Activated naive CD8-positive, alpha-beta T cell treated with anti-CD3 and anti-CD28 coated beads for 36 hours (primary cell): ENCODE measurements at places on chromosomes 3 and 15.

GRCh38 chr3:47009225-47010110 is 30.0 kb downstream of the NBEAL2 start:
- DNase-seq: peak; percentile 93

DNA sequence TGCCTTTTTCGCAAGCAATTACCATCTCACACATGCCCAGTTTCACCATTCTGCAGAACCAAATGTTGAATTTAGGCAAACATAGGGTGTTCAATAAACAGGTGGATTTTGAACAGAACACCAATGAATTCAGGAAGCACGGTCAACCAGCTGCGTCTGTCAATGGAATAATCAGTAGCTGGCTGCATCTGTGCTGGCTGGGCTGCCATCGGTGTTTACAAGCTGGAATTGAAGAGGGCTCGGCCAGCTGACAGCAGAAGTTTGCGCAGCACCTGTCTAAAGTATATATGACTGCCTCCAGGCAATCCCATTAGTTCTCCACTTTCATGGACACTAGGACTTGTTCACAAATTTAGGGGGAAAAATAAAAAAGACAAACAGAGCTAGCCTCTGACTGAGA is 996.4 kb upstream of the CFAP20DC start:
- no peak for DNase-seq

- DNase-seq: no peak
Observed at GRCh38 chr3:14357463-14357862, 44.9 kb upstream of the SLC6A6 start.

- DNase-seq: peak; percentile 5
Observed at GRCh38 chr3:192130534-192131132, 596.7 kb downstream of the FGF12 start.

DNA sequence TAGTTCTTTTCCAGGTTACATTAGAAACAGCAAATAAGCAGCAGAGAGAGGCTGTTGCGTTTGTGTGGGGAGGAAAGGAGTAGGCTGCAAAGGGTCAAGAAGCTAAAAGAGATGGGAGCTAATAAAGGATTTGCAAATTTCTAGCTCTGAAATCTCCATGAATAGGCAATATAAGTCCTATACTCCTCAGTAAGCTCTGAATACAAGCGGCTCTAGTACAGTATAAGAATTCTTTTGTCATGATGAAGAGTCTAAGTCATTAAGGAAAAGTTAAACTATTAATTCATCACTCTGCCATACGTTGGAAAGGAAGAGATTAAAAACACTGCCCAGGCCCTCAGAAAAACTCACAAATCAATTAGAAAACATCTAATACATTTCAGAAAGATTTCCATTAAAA is 59.3 kb downstream of the CEP152 start:
- no peak for DNase-seq

DNA sequence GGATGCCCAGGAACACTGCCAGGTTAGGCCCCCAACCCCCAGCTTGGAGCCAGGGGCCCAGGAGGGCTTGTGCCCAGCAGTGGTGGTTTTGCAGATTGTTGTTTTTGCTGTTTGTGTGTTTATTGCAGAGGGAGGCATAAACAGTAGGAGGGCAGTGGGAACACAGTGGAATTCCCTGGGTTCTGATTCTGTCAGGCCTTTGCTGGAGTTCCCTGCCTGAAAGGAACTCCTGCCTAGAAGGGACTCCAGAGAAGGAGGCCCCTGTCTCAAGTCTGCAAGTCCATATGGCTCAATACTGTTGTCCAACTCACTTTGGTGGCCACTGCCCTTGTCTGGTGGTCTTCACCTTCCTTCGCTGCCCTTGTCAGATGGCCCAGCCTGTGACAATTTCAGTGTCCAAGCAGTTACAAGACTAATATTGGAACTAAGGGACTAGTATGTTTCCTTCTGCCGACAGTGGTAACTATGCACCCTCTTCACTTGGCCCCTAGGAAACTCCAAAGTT is 47.4 kb upstream of the RAB6B start:
- DNase-seq: no peak

DNA sequence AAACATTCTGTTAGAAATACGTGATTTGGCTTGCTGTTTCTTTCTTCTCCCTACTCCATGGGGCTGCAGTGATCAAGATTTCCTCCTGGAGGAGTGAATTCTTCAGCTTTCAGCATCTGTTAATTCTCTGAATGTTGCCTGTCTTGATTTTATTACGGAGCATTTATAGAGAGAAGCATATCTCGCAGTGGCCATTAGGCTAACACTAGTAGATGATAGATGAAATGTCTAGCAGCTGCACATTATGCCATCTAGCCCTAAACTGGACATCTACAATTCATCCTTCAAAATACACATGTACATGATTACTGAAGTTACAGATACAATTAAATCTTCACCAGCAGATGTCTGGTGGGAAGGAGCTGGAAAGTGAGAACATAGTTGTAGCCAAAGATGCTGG is 769.8 kb upstream of the NECTIN3 start:
- DNase-seq: no peak

DNA sequence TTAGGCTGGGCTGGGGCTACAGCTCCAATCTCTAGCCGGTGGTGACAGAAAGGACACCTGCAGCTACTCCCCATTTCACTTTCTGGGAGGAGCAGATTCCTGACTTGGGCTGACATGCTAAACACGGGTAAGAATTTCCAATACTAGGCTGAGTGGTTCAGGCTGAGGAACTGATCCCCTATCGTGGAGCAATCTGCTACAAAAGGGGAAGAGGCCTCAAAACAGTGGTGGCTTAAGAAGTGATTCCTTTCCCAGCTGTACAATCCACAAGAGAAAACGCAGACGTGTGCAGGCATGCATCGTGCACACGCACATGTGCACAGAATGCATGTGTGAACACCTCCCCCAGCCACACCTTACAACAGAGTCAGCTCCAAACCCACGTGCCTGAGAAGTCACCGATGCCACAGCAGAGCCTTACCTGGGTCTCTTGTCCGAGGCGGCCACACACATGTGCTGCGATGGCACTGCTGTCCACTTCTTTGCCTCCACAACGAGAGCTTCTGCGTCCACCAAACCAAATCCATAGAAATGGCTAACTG is 86.7 kb upstream of the SNRPA1 start:
- DNase-seq: no peak

DNA sequence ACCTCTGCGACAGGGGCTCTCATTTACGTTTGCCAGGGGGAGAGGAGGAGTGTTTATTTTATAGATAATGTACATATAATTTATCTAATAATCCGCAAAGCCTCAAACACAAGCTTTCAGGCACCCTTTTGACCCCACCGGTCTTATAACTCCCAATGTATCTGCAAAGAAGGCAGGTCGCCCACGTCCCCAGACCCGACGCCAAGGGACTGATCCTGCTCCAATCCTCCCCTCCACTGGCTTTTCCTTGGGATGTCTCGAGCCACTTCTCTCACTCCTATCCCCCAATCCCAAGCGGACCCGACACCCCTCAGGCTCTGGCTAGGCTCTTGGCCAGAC is 452 bp downstream of the DCP1A start:
- DNase-seq: no peak

DNA sequence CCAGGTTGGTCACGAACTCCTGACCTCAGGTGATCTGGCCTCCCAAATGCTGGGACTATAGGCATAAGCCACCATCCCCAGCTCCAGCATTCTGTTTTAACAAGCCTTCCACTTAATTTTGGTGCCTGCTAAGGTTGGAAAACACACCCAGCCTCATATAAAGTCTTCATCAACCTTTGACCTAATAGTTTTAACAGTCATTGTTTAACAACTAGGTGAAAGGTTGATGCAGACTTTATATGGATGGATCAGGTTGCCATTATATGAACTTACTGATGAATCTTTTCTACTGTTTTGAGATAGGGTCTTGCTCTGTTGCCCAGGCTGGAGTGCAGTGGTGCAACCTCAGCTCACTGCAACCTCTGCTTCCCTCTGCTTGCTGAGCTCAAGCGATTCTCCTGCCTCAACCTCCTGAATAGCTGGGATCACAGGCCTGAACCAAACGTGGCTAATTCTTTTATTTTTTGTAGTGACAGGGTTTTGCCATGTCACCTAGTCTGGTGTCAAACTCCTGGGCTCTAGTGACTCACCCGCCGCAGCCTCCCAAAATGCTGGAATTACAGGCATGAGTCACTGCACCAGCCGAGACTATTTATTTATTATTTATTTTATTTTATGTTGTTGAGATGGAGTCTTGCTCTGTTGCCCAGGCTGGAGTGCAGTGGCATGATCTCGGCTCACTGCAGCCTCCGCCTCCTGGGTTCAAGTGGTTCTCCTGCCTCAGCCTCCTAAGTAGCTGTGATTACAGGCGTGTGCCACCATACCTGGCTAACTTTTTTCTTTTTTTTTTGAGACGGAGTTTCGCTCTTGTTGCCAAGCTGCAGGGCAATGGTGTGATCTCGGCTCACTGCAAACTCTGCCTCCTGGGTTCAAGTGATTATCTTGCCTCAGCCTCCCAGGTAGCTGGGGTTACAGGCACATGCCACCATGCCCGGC is 3.1 kb upstream of the RPAP1 start:
- no peak for DNase-seq

- no peak for DNase-seq
Observed at GRCh38 chr3:159886050-159886449, 102.6 kb upstream of the IL12A start.

DNA sequence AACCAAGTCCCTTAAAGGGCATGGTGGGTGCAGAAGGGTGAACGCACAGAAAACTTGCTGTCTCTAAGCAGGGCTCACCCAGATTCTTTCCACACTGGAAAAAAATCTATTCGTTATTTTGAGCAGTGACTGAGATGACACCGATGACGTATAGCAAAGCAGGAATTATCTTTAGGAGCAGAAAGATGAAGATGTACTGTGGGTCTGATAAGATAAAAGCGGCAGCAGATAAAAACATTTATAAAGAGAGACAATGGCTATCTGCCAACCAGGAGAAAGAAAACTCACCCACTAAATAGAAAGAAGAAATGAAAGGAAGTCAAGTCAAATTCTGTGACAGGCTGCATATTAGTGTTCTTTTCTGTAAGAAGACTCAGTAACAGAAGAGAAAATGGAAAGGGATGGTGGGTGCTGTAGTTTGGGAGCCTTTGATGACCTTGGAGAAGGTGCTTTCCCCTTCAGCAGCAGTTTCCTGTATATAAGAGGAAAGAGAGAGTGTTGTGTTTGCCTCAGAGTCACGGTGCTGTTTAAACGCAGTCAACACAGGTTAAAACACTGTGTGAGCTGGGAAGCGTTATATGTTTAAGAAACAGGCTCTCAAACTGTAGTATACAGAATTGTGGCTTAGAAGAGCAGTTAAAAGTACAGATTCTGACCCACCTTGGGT is 111.6 kb downstream of the AQP9 start:
- no peak for DNase-seq

GRCh38 chr3:194879991-194880939 is 194.6 kb downstream of the FAM43A start:
- DNase-seq: peak; percentile 15

GRCh38 chr15:69039516-69040225 is 25.2 kb downstream of the NOX5 start:
- no peak for DNase-seq

DNA sequence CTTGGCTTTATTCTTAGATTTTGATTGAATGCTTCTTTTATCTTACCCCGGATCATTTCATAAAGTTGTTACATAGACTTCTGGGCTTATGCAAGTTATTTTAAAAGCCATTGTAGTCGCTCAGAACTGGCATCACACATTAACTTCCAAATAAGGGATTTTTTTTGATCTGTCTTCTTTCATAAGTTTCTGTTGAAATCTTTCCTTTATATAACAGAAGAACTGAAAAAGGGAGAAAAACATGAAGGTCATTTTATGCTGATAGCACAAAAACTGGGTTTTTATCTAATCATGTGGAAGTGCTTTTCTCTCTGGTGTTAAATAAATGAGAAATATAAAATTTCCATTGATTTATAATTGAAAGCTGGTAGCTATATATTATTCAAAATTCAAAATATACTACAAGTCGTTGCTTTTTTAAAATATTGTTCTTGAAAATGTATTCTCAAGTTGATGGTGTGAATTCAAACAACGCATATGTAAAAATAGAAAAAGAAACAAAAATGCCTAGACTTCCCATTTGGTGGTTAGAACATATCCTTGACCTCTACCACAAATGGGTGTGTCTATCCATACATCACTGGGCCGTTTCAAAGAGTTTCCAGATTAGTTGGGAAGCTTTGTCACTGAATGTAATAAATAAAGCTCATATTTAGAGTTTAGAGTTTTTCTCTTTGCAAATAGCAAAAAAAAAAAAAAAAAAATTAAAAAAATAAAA is 258.3 kb upstream of the ZPLD1 start:
- DNase-seq: no peak

GRCh38 chr15:68330416-68330815 is 52.9 kb downstream of the FEM1B start:
- no peak for DNase-seq

DNA sequence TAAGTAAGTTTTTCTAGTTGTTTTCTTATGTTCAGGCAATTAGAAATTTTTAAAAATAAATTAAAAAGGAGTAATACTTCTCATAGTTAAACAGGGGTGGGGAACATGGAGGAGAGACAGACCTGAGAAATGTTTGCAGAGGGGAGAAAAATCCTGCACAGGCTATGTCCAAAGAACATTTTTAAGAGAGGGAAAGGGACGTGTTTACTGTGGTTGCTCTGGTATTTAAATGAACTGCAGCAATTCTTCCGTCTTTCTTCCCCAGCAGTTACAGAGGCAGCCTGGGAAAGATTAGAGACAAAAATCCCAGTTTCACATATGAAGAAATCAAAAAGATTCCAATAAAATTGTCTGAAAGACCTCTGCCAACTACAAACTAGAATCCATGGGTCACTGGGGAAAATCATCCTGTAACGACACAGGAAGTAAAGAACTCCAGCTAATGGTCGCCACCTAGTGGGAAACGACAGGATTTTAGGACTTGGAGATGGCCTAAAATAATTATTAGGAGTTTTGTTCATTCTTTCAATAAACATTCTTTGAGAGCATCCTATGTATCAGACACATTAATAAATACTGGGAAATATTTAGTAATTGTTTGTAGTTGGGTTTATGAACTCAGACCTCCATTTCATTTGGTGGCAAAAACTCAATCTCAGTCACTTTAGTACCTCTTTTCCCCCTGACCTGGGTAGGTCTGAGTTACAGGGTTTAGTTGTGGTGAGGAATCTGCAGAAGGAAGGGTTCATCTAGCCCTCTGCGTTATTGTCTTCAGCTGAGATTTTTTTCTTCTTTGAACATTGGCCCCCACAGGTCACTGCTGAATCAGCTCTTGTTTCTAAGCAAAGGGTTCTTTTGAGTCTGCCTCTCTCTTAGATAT is 69.9 kb upstream of the GOLIM4 start:
- peak; percentile 23 for DNase-seq

GRCh38 chr3:58122936-58123700 is 87.7 kb downstream of the DNASE1L3 start:
- DNase-seq: no peak
